ENCODE measurements at places on chromosomes 5 and 9. TPM values are rescaled to one million over a fixed set of nuclear protein-coding genes. Genes with fewer than 3 reads are reported as not detected.

Gene STPG3
- total RNA-seq = not detected

Gene PCDHA9
- total RNA-seq = 0.04 TPM

Gene TRAF1
- total RNA-seq = 1.2 TPM

- no peak for ATAC-seq
Measured at GRCh38 chr5:73638344-73639095, 12.5 kb downstream of the ARHGEF28 start.

DNA sequence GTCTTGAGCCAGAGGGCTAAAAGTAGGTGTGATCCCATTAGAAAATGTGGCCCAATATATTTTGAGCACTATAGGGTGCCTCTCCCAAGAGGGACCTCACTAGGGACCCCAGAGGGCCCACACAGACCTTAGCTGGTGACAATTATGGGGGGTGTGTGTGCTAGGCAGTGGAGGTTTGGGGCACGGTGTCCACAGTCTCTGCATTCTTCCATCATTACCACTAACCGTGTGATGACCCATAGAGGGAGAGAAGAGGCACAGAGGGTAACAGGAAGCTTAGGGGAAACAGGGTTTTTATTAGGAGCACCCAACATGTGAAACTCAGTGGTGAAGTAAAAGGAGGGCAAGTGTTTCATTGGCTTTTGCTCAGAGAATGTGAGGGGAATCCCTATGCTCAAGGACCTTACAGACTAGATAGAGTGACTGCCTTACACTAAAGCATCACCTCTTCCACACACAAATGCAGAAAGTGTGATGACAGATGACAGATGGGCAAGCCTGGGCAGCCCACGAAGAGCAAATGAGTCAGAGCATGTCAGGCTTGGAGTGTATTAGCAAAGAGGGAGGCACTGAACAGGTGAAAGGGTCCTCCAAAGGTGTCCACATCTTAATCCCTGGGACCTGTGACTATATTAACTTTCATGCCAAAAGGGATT lies 2.5 kb upstream of the ACTL7A start:
- peak; percentile 85 for ATAC-seq

All from esophagus mucosa (tissue), 1 donor.